MM.1S (cell line): ENCODE measurements at places on chromosomes 3 and 15.

DNA sequence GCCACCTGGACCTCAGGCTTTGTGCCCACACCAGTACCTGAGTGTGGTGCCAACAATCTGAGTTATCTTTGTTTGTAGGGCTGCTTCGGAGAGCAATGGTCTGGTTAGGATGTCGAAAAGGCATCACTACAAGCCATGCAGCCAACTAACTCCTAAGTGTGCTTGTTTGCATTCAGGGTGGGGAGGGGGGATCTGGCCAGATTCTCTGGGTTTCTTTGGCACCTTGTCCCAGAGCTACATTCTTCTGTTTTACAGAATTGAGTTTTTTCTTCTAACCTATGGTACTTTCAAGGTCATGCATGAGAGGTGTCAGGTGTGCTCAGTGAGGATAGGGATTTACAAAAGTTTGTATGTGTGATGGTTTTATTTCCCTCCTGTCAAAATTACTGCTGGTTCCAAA, 391.4 kb upstream of the RARB start:
- DNase-seq: no peak

DNA sequence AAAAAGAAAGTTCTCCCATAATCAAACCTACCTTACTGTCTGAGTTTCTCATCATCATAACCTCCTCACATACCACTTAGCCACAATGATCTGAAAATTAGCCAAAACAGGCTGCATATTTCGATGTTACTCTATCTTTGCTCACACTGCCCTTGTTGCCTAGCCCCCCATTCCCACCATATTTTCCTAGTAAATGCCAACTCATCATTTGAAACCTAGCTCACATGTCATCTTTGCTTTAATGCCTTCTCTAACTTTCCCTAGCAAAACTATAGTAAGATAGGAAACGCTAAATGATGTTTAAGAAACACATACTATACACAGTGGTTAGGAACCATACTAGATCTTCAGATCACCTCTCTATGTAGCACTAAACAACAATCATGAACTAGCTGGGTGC, 64.9 kb downstream of the INO80 start:
- no peak for DNase-seq

GRCh38 chr3:50138266-50139200, 16.6 kb upstream of the SEMA3F start:
- no peak for DNase-seq

DNA sequence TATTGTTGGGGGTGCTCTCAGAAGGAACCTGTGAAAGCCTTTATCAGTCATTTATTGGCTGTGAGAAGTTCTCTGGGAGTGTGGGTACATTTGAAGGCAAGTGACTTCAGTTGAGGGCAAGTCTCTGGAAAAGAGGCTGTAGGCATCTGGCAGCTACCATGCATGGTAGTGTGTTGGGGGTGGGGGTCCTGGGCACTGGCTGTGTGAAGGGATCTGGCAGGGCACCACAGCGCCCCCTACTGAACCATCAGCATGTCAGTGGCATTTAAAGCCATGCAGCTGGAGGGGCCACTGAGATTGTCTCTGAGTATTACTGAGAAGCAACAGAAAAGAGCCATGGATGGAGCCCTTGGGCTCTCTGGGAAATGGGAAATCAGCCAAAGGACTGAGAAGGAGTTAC, 30.6 kb downstream of the CRTAP start:
- DNase-seq: no peak

DNA sequence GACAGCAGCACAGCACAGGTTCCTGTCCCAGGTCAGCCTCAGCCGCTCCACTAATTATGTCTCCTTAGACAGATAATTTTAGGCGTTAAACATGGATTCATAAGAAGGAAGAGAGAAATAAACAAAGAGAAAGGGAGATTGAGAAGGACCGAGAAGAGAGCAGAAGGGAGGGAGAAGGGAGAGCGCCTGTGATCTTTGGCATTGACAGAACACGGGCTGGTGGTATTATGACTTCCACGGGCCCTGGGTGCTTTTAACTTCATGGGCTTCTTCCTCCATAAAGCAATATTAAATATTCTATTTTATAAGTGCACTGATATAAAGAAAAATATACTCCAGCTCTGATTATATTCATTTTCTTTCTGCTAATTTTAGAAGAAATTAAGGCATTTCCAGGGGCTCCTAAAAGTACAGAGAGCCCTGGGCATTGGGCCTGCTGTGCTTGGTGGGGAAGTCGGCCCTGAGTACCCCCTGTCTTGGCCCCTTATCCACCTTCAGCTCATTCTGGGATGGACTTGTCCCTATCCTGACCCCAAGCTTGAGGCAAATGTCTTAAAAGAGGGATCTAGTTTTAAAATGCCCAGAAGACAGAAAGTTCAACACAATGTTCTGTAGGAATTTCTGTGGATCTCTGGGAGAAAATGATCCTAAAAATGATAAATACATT, 135.3 kb downstream of the MEX3B start:
- DNase-seq: no peak

- DNase-seq: no peak
Measured at GRCh38 chr15:87196498-87196897, 1060.0 kb downstream of the NTRK3 start.

GRCh38 chr3:123399653-123400052, 49.2 kb downstream of the ADCY5 start:
- DNase-seq: no peak

DNA sequence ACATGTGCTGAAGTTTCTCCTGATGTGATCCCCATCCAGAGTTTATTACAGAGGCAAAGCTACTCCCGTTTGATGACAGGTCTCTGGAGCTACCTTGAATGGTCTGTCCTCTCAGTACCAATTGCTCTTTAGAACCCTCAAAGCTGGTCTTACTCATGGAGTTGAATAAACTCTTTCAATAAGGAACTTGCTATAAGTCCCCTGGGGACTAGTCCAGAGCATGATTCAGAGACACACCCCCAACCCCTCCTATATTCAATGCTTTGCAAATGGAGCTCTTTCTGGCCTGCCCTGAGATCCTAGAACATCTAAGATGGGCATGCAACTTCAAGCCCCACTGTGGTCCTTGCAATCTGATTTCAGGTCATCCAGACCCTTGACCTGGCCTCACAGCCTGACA, 23.9 kb upstream of the TPM1 start:
- DNase-seq: no peak

DNA sequence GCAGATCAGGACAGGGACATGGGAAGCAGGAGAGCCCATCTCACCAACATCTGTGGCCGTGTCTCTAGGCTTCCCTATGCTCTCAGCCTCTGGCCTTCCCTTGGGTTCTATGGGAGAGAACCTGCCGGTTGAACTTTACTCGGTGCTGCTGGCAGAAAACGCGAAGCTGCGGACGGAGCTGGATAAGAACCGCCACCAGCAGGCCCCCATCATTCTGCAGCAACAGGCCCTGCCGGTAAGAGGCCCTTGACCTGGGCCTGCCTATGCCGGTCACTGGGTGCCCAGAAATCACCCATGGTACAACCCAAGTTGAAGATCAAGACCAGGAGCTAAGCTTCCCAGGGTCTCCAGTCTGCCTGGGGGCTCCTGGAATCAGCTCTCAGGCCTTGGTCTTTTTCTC, 34.8 kb downstream of the CYP11A1 start:
- no peak for DNase-seq

DNA sequence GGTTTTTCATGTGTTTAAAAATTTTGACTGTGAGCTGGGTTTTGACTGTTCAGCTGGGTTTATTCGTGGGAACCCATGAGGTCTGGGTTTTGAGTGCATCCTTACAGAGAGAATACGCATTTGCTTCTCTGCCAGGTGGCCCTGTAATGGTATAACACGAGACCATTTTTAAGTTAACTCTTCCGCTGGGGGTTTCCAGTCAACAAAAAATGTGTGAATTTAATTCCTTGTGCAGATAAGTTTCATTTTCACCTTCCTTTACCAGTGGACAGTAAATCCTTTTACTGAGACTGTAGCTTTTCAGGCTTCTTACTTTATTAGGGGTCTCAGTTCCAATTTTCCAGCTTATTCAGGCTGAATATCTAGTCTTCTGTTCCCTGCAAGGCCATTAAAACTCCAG, 149.6 kb downstream of the OPA1 start:
- peak; percentile 91 for DNase-seq

DNA sequence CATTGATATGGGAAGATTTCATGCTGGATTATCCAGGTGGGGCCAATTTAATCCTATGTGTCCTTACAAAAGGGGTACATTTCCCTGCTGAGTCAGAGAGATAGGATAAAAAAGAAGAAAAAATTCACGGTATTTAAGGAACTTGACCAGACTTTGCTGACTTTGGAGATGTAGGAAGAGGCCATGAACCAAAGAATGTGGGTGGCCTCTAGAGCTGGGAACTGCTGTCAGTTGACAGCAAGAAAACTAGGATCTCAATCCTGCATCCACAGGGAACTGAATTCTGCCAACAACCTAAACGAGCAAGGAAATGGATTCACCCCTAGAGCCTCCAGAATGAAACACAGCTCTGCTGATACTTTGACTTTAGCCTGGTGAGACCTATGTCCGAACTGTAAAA, 148.1 kb upstream of the SLC24A5 start:
- DNase-seq: no peak

DNA sequence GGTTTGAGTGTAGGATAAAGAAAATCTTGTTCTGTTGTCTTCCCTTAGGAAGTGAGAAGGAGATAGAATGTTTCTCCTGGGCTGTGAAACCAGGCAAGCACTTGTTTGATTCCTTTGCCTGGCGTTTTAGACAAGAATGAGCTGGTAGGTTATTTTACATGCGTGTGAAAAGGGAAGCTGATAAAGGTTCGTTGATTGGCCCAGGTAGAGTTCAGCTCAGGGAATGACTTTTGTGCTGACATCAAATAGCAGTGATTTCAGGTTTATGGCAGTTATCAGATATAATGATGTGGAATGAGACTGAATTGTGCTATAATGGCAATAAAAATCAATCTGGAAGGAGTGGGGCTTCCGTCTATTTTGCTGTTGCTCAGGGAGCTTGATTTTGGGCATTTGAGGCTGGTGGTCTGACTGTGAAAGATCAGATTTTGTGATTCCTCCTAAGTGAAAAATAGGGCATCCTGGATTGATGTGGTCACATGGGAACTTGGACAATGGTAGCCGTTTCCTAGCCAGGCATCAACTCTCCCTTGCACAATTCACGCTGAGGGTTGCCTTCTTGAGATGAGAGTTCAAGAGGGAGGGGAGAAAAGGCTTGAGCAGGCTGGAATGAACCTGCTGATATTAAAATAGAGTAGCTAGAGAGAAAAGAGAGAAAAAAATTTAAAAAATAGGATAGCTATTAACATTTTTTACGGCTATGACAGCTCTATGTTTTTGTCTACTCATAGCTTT, 388.9 kb downstream of the EDEM1 start:
- no peak for DNase-seq

GRCh38 chr3:105661461-105661860, 207.4 kb downstream of the CBLB start:
- DNase-seq: no peak

DNA sequence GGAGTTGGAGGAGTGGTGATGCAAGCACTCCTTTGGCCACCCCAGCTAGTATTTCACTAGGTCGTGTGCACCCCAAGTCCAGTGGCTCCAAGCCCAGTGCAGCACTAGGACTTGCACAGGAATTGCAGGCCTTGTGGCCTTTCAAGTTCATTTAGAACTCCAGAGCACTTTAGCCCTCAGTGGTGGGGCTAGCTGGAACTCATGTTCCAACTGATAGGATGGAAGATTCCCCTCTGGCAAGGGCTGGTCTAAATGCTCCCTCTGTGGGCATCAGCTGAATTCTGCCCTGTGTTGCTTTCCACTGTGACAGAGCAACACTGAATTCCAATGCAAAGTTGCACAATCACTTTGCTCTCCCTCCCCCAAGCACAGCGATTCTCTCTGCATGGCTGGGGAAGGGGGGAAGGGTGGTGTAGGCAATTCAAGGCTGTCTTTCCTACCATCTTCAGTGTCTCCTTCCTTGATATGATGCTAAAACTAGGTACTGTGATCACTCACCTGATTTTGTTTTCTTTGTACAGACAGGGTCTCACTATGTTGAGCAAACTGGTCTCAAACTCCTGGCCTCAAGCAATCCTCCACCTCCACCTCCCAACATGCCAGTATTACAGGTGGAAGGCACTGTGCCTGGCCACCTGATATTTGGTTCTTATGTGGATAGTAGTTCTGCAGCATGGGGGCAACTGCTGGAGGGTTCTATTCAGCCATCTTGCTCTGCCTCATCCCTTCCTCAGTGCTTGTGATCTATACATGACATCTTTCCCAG, 10.3 kb downstream of the USF3 start:
- no peak for DNase-seq

DNA sequence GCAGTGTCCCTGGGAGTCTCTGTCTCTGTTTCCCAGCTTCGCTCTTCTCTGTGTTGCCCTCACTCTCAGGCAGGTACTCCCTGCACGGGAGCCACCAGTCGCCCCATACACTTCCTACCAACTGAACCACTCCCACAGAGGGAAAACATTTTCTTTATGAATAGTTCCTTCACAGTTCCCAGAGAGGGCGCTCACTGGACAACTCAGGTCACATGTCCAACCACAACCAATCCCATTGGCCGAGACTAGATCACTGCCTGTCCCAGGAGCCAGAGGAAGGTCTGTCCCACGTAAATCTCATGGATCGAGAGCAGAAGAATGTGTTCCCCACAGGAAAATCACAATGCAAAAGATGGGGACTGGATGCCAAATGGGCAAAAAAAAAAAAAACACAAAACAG, 26.1 kb downstream of the GRK7 start:
- DNase-seq: no peak

DNA sequence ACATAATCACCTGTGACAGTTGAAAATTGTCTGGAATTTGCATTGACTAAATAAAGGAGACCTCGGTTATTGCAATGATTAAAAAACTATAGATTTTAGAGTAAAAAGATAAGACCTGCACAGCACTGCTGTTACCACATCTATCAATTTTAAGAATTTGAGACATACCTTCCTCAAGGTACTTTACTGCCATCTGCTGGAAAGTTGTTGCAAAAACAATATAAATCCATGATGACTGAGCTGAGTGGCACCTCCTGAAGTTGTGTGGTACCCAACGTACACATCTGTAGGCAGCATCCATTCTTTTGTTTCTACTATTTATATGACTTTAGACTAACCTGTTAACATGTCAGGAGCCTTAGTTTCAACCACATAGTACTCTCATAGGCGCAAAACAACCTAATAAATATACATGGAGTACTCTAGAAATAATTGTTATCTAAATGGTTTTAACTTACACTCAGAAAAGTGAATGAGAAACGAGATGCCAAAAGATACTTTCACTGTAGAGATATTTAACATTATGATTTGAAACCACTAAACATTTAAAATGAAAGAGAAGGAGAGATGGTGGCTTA, 106.7 kb downstream of the GHSR start:
- DNase-seq: peak; percentile 80

DNA sequence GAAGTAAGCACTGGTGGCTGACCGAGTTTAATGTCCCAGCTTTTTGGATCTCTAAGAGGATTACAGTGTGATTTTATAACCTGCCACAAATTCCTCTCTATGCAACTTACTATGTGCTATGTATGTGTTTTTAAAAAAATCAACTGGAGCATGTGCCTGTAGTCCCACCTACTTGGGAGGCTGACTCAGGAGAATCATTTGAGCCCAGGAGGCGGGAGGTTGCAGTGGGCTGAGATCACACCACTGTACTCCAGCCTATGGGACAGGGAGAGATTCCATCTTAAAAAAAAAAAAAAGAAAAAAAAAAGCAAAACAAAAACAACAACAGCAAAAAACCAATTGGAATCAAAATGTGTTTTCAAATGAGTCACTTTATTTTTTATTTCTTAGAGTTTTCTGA, 29.6 kb downstream of the DUT start:
- DNase-seq: no peak
